ENCODE measurements at places on chromosomes 11 and 22.

DNA sequence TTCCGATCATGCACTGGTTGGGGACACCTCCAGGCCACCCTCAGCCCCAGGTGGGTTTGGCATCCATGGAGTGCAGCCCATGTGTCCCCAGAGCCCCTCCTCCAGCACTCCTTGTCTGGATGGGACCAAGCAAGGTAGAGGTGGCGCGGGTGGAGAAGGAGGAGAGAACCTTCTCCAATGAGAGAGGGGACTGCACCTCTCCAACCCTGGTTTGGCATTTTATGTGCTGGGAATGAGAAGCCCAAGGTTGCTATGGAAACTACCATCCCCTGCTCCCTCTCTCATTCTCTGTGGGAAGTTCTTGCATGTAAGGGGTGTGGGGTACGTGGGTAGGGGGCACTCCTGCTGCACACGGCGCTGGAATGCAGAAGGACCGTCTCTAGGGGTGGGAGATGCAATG lies 21.8 kb upstream of the RASD2 start:
- DNase-seq, result no peak

GRCh38 chr11:406796-407650 lies 7.8 kb downstream of the SIGIRR start:
- DNase-seq, result peak; percentile 91

GRCh38 chr11:71582309-71582895 lies at the start of gene KRTAP5-11:
Gene KRTAP5-11, minus strand, starts transcription at chr11:71582875. Its CDS starts 38 bp downstream, at chr11:71582837.
- DNase-seq, result peak; percentile 23

DNA sequence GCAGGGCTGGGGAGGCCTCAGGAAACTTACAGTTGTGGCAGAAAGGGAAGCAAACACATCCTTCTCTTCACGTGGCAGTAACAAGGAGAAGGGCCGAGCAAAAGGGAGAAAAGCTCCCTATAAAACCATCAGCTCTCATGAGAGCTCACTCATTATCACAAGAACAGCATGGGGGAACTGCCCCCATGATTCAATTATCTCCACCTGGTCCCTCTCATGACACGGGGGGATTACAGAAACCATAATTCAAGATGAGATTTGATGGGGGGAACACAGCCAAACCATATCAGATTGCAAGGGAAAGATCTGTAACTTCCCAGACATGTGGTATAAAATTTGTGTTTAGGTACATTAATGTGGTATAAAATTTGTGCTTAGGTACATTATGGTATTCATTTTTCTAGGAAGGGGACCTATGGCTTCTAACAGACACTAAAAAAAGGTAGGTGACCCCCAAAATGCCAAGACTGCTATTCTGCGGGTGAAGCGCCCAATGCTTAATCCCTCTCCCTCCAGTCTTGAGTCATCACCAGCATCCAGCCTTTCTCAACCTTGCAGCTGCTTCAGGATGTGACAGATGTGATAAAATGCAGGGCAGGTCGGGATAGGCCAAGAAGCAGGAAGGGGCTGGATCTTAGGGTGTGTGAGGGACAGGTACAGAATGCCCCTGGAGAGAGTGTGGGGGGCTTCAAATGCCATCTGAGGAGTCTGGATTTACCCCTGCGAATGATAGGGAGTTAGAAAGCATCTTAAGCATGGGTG lies 57.7 kb upstream of the AMPD3 start:
- no peak for DNase-seq

- DNase-seq, result no peak
These were observed 21.6 kb downstream of the LMO1 start for GRCh38 chr11:8242118-8242475.

DNA sequence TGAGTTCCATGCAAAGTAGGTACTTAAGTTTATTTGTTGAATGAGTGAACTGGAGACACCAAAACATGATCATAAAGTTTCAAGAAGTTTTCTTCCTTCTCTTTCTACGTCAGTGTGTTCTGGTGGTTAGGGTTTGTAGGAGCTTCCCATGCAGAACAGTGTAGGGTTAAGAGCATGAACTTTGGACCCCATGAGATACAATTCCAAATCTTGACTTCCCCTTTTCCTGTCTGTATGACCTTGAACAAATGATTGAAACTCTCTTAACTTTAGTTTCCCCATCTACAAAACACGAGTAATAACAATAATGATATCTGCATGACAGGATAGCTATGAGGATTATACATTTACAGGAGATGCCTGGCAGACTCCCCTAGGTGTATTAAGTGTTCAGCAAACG lies 41.0 kb upstream of the TENM4 start:
- peak; percentile 17 for DNase-seq

- peak; percentile 97 for DNase-seq
These were observed at the start of gene MALAT1 for GRCh38 chr11:65498977-65499712. Gene MALAT1, plus strand, starts transcription at chr11:65499045.

DNA sequence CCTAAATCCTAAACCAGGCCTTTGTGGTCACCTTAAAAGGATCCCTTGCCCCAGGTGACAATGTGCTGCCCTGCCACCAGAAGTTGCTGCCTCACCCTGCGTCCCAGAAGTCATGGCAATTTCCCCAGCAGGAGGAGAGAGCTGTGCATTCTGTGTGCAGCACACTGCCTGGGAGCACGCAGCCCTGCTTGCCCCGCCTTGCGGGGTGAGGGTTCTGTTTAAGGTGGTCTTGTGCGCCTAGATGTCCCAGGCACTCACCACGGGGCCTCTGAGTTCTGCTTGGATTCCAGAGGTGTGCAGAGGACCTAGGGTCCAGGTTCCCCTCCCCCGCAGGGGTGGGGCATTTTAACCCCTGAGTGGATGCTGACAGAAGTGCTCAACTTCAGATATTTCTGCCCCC lies 95.0 kb downstream of the GRAMD1B start:
- no peak for DNase-seq

GRCh38 chr11:86408845-86409244 lies 34.2 kb downstream of the CCDC81 start:
- DNase-seq, result no peak

GRCh38 chr11:9344061-9344680 lies 29.8 kb upstream of the TMEM41B start:
- peak; percentile 10 for DNase-seq

DNA sequence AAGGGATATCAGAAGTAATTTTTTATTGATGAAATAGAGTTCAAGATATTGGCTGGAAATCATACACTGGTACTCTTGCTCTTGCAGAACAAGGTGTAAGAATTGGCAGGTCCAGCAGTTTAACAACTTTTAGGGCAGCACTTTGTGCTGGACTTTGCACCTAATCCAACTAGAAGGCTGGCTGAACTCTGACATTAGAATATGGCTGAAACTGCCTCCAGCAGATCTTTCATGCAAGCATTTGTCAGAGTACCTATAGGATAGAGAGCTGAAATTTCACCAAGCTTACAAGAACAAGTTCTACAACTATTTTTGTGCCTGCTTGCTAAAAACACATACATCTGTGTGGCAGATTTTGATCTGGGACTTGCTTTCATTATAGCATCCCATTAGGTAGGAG lies 17.2 kb downstream of the HPS5 start:
- no peak for DNase-seq
